ENCODE measurements at places on chromosomes 6 and 20. TPM values are rescaled to one million over a fixed set of nuclear protein-coding genes. Genes with fewer than 3 reads are reported as not detected.

The PNLDC1 gene
- total RNA-seq, result not detected

The MACROD2 gene
- total RNA-seq, result 10.4 TPM

The LHFPL5 gene
- total RNA-seq, result not detected

The LY6G5B gene
- 0.67 TPM for total RNA-seq

The PEX3 gene
- 8.4 TPM for total RNA-seq

The DNAJC5 gene
- 43.8 TPM for total RNA-seq

The DAAM2 gene
- 8.3 TPM for total RNA-seq

The OR12D3 gene
- total RNA-seq, result not detected

The SERAC1 gene
- 5.0 TPM for total RNA-seq

The CST5 gene
- not detected for total RNA-seq

The ZBTB46 gene
- total RNA-seq, result 12.2 TPM

The MYB gene
- not detected for total RNA-seq
